Stimulated activated CD4-positive, alpha-beta T cell treated with anti-CD3 and anti-CD28 coated beads, Interleukin-4, amount 100 ng/mL, for 24 hours (primary cell): ENCODE measurements at places on chromosomes 12 and 14.

- DNase-seq = no peak
These were observed at the start of gene IFNG for GRCh38 chr12:68159681-68160304. Gene IFNG, minus strand, starts transcription at chr12:68159740. Its CDS starts 125 bp downstream, at chr12:68159615.

- DNase-seq = no peak
These were observed 363.8 kb downstream of the NAV3 start for GRCh38 chr12:78194448-78194847.

GRCh38 chr14:50778721-50779483 lies 52.1 kb downstream of the NIN start:
- DNase-seq = no peak

- DNase-seq = no peak
These were observed 51.0 kb downstream of the SPTLC2 start for GRCh38 chr14:77565289-77565993.

DNA sequence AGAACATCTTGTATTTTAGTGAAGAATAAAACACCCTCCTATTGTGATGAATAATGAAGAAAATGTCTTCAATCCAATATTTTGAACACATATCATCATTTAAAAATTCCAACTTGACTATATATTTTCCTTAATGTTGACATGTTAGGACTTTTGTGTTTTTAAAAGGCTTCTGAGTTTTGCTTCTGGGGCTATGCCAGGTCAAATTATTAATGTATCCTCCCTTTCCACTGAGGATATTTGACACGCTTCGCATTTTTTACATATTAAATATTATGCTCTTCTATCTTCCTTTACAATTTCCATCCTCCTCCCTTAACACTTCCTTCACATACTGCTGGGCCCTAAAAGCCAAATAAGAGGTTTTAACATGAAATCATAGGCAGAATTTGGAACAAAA lies 20.6 kb downstream of the RERG start:
- no peak for DNase-seq

DNA sequence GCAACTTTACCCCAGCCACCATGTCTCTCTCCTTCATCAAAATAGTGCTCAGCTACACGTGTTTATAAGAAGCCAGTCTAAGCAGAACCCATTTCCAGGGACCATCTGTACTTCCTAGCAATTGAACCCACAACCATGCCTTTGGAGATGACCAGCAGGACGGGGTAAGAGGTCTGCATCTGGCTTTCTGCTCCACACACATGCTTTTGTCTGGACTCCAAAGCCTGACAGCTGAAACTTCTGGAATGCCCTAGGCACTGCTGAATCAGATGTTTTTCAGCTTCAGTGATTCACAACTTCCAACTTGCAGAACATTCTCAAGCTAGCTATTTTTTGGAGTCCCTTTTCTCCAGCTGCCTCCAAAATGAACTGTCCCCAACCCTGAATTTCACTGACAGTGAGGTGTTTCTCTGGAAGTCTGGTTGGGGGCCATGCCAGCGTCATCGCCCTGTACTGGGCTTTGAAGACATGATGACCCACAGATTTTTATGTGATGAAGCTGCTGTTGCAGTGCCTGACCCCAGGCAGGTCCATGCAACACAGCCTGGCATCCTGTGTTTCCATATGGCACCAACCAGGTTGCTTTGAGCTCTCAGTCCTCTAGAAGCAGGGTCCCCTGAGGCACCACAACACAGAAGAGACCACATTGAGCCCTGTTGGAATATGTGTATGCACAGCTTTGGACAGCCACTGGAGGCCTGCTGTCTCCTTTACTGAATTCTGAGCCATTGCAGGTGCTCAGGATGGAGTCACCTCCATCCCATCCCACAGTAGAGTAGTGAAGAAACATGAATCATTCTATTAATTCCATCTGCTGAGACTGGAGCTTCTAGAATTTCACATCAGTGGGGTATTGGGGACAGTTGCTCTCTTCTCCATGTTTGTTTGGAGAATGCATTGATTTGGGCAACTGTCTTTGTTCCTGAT lies 80.2 kb downstream of the NUAK1 start:
- DNase-seq = no peak

DNA sequence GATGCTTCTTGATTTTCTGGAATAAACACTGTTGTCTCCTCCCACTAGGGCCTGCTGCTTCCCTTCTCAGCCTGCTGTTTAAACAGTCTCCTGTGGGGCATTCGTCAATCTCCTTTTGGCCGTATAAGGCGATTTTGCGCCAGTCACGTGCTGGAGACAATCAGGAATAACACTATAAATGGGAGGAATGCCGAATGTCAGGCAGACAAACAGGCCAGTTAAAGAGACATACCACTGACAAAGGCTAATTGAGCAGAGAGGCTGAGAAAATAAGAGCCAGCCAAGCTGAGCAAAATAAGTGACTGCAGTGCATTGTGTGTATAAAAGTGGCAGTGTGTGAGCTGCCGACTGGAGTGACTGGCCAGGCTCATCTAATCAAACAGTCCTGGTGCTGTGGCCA lies 23.3 kb downstream of the DMAC2L start:
- DNase-seq = no peak

GRCh38 chr14:31716208-31716607 lies 155.0 kb downstream of the NUBPL start:
- DNase-seq = no peak

GRCh38 chr12:14395074-14395778 lies 29.7 kb downstream of the ATF7IP start:
- no peak for DNase-seq

DNA sequence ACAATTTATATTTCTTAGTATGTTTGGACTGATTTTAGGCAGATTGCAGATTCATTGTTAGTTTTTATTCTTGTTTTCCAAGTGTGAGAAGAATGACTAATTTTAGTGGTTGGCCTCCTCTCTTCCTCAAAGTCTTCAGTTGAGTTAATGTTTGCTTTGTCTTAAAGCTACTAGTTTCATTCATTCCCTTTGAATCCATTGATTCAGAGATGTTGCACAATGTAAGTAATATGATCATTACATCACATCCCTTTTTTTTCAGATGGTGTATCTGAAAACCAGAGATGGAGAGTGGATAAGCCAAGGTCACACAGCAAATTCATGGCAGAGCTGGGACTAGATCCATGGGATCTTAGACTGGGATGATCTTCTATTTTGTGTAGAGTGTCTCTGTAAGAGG lies 577.5 kb downstream of the BCL11B start:
- DNase-seq = no peak

DNA sequence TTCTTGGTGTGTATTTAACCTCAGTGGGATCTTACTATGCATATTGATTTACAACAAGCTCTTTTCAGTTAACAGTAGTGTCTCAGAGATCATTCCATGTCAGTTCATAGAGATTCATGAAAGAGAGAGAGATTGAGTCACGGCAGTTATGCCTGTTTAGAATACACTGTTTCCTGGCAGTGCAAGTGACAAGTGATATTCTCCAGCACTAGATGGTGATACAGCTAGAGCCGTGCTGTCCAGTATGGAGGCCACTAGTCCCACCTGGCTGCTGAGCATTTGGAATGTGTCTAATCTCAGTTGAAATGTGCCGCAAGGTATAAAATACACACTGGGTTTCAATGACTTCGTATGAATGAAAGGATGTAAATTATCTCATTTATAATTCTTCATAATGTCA lies 184.4 kb downstream of the SUDS3 start:
- DNase-seq = no peak

DNA sequence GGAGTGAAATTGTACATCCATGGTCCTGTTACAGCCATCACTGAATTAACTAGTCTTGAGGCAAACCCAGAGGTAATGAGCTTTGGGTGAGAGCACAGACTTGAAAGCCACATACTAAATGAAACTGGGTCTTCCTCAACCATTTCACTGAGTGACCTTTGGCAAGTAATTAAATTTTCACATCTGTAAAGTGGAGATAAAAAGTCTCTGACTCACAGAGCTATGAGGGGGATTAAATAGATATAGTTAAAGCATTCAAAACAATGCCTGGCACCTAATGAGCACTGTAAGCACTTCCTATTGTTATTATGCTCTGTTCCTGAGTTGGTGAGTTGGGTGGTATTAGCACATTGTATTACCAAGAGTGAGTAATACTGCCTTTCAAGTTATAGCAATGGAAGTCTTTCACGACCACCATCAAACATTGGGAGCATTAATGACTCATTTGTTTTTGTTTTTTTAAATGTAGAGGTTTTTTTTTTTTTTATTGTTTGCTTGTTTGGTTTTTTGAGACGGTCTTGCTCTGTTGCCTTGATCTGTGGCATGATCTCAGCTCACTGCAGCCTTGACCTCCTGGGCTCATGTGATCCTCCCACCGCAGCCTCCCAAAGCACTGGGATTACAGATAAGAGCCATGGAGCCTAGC lies 12.5 kb upstream of the STRN3 start:
- DNase-seq = no peak

- no peak for DNase-seq
These were observed 45.1 kb upstream of the TRAF3 start for GRCh38 chr14:102731871-102732800.

DNA sequence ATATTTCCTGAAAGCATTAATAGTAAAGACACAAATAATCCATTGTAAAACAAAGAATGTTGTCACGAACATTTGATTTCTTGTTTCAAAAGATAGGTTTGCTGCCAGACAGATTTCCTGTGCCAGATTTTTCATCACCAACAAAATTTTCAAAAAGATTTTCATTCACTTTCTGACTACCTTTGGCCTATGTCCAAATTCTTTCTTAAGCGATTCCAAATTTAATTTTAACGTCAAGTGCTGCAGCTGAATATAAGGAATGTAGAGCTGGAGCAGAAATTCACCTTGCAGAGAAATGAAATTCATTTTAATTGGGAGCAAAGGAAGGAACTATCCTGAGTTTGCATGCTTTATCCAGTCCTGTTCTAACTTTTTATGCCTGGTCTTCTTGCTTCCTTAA lies 277.4 kb downstream of the CCER1 start:
- DNase-seq = no peak

DNA sequence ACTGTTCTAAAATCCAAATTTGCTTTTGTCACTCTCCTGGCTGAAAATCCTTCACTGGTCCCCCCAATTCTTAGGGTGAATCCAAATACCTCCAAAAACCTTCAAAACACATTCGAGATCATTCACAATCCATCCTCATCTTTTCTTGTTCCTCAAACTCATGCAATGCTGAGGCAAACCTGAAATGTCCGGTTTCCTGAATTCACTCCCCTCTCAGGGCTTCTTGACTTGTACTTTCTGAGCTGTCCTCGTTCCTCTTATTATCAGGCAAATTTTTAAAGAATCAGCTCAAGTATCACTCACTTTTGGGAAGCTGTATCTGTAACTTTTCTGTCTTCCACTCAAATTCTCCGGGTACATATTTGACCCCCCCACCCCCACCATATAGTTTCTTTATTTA lies 84.9 kb upstream of the DUSP6 start:
- no peak for DNase-seq

GRCh38 chr12:101876322-101876860 lies 989 bp upstream of the DRAM1 start:
- DNase-seq = no peak

- DNase-seq = no peak
These were observed 18.9 kb downstream of the ARL6IP4 start for GRCh38 chr12:122999196-122999946.

DNA sequence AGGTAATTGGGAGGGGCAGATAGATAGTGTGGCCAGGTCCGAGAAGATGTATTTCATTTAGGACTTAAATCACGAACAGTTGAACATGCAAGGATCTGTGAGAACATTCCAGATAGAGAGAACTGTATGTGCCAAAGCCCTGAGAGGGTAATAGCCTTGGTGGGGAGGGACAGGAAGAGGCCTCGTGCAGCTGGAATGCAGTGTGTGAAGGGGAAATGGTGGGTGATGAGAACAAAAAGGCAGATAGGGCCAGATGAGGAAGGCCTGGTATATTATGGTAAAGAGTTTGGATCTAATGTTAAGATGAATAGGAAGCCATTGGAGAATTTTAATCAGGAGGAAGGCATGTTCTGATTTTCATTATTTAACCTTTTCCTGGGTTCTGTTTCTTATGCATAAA lies 136.3 kb downstream of the TPH2 start:
- no peak for DNase-seq

GRCh38 chr12:117486840-117487659 lies 125.6 kb upstream of the NOS1 start:
- no peak for DNase-seq

DNA sequence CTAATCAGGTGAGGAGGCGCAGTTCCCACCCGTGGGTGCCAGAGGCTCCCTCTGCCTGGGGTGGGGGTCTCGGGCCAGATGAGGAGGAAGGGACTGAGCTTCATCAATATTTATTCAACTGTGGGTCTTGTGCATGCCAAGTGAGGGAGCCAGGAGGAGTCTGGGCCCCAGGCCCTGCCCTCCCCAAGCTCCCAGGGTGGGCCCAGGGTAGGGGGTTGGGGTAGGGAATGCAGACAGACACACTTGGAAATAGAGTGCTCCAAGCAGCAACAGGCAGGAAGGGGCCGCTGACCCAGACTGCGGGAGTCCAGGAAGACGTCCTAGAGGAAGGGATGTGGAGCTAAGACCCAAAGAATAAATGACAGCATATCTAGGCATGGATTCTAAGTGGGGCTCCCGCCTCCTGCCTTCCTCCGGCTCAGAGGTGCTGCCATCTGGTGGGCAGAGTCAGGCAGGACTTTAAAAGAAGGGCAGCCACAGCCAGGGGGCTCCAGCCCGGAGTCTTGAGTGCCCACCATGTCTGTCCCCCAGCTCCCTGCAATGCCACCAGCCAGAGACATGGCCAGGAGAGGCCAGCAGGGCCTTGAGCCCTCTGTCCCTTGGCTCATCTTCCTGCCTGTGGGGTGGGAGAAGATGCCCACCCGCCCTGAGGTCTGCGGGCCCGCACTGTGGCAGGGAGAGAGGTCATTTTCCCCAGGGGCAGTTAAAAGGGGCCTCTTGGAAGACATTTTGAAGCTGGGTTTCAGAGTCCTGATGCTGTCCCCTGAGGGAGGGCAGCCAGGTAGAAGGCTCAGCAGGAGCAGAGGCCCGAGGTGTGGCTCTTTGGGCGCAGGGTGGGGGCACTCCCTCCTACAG lies 70.1 kb downstream of the PHETA1 start:
- peak; percentile 58 for DNase-seq

DNA sequence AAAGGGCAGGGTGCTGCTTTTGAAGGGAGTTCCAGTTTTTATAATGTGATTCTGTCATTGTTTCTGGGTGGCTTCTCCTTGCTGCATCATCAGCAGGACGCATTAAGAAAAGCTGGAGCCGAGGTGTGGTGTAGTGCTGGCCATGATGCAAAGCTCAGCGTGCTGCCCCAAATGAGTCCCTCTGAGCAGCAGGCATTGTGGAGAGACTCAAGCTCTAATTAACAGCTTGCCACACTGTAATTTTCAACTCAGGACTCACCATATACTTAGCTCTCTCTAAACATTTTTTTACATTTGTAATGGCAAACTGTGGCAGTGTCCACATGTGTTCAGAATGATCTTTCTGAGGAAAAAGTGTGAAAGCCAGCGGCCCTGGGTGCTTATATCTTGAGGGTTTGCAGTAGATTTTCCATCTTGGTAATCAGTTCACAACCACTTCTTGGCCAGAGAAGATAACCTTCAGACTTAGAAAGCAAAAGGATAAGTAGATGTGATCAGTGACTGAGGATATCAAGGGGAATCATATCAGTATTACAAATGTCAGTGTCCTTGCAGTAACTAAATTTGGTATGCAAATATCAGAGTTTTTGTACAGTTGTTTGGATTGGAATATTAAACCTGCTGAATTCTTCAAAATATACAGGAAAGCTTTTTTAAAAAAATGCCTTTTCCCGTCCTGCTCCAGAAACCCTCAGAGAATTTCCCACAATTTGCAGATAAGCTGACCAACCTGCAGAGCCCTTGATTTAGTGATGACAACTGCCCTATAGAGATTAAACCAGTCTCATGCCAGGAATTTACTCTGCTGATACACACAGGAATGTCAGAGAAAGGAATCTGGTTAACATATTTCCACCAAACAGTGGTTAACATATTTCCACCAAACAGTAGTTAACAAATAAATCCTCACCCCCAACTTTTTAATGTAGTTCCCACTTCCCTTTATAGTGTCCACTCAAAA lies 63.6 kb downstream of the DAAM1 start:
- DNase-seq = no peak
